RKO (cell line): ENCODE measurements at places on chromosomes 5 and 9.
A peak's percentile ranks its signal among the peaks of the same experiment; 100 is the strongest.

GRCh38 chr9:35227284-35227683 lies 65.5 kb downstream of the UNC13B start:
- DNase-seq = no peak

DNA sequence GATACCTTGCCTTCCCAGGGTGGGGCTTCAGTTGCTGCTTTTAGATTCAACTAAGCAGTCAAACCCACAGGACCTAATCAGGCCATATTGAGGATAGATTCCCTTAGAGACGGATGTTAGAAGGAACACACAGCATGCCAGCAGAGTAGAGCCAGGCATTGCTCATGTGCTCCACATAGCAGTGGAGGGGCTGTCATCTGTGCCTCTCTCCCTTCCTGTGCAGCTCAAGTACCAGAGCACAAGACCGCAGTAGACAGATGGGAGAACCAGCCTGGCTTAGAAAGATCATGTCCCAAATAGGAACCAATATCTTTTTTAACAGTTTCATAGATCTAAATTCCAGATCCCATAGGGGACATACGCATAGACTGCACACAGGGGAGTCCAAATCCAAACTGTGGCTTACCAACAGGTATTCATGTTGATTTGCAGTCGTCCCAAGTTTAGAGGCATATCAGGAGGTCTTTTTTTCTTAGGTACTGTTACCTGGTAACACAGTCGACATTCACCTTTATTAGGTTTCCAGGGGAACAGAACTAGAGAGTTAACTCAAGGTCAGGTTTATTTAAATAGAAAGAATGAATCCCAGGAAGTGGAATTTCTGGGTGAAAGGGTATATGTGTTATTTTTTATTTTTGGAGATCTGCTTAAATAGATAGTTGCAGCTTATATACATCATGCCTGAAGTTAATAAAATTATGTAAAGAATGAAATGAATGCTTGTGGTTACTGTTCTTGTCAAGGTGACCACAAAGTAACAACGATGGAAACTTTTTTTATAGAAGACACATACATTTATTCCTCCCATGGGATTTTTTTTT lies 43.5 kb upstream of the PCAT7 start:
- no peak for DNase-seq

- DNase-seq = no peak
Observed at GRCh38 chr5:39702928-39703327, 278.1 kb upstream of the DAB2 start.

DNA sequence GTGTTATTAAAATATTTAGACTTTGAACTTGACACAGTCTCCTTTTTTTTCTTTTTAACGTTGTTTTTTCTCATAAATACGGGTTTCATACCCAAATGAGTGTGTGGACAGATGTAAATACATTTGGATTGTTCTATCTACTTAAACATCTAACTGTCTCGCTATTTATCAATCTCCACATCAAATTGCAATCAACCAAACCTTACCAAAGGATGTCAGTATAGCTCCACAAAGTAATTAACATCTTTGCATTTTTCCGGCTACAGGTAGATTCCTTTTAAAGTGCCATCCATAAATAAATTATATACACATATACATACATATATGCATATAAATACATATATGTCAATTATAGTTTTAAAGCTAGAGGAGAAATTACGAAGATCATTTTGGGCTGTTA lies 705 bp upstream of the CDH10 start:
- no peak for DNase-seq

GRCh38 chr5:123949807-123950340 lies 437.9 kb downstream of the CSNK1G3 start:
- no peak for DNase-seq

GRCh38 chr5:1507961-1508658 lies 15.7 kb downstream of the LPCAT1 start:
- no peak for DNase-seq

DNA sequence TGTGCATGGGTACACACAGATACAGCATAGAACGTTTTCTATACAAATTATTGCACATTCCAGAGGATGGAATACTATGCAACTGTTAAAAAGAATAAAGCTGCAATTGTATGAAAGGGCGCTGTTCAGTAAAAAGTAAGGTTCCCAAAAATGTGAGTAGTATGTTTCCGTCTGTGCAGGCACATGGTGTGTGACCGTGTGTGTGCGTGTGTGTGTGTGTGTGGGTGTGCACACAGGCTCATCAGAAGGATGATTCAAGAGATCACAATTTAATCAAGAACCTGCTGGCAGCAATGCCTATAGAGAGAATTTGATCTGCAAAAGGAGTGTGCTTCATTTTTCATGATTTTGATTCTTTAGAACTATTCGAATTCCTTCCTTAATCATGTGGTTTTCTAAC lies 76.3 kb downstream of the SEMA4D start:
- no peak for DNase-seq

GRCh38 chr5:72107901-72108201 lies 576 bp downstream of the MAP1B start:
- no peak for DNase-seq

- no peak for DNase-seq
Observed at GRCh38 chr9:105248691-105249090, 4.2 kb downstream of the SLC44A1 start.

- peak; percentile 14 for DNase-seq
Observed at GRCh38 chr5:61575103-61575502, 243.0 kb downstream of the ZSWIM6 start.

DNA sequence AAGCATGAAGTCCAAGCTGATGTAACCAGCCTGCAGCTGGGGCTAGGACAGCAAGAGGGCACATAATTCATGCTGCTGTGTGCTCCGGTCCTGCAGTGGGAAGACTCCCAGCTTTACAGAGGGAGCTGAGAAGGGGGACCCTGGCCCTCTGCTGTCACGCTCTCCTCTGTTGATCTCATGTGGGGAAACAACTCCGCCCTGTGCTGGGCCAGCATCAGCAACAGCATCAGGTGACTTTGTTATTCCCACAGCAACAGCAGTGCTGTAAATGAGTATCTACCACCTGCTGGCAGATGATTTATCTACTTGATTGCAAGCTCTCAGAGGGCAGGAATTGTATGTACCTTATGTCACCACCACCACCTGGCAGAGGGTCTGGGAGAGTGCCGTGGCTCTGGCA lies 176.2 kb downstream of the COL23A1 start:
- DNase-seq = no peak

DNA sequence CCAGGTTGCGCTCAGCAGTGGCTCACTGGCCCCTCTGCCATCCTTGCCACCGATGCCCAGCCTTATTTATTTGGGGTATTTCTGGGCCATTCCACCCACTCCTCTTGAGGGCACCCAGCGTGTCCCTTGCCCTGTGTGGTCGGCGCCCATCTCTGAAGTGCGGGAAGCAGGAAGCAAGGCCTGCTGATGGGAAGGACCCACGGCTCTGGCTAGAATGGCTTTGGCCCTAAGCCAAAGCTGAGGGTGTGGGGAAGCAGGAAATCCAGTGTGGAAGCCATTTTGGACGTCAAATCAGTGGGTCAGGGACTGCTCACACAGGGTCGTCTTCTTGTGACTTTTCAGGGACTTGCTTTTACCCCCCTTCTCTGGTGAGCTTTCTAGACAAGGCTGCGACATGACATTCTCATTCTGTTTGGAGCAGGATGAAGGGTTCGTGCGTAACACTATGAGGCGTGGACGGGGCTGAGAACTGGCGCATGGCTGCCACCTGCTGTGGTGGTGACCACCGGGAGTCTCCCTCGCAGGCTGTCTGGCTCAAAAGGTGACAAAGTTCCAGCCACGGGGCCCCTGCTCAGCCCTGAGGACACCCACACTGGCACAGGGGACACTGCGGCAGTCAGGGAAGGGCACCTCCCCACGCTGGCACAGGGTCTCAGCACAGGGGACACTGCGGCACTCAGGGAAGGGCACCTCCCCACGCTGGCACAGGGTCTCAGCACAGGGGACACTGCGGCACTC lies 50.7 kb upstream of the NKD2 start:
- no peak for DNase-seq

GRCh38 chr9:125549465-125549871 lies 157.5 kb downstream of the MAPKAP1 start:
- DNase-seq = no peak

- no peak for DNase-seq
Observed at GRCh38 chr9:89483592-89484474, 14.1 kb downstream of the SEMA4D start.

DNA sequence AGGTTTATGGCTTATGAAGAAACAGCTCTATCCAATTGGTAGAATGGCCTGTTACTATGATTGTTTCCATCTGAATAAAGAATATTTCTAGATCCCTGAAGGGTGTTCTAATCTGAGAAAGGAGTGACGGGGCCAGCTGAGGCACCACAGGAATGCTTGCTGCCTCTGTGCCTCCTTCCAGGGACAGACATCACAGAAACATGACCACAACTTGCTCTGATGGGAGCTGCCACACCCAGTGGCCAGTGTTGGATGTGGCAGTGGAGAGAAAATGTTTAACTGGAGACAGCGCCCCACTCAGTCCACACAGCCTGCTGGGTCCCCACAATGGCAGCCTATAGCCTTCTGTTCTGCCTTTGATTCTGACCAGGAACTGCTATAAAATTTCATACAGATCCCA lies 38.6 kb upstream of the TESK1 start:
- DNase-seq = peak; percentile 54

DNA sequence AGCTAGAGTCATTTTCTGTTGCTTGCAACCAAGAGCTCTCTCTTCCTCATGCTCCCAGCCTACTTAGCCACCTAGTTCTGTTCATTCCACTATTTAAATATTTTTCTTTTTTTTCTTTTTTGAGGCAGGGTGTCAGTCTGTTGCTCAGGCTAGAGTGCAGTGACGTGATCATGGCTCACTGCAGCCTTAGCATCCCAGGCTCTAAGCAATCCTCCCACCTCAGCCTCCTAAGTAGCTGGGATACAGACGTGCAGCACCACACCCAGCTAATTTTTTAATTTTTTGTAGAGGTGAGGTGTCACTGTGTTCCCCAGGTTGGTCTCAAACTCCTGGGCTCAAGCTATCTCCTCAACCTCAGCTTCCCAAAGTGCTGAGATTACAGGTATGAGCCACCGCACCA lies 5.1 kb upstream of the F12 start:
- DNase-seq = no peak

DNA sequence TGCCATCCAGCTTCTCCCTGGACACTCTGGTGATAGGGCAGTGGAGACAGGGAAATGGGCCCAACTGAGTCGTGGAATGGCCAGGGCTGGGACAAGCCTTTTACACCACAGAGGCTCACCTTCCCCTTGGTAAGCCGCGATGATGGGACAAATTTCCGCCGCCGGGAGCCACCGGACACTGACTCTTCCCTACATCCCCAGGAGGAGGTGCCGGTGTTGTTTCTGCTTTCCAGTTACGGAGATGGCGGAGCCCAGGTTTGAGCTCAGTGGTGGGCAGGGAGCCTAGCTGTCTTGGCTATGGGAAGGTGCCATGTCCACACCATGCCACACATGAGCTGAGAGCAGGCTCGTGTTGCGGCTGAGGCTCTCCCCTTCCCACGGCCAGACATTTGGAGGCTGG lies 19.9 kb upstream of the WNK2 start:
- DNase-seq = no peak
